Lung microvascular endothelial cell (primary cell): ENCODE measurements at places on chromosomes 6 and 20. TPM values are rescaled to one million over a fixed set of nuclear protein-coding genes. Genes with fewer than 3 reads are reported as not detected.

Gene SLC22A2
- not detected in 2 replicates for total RNA-seq

Gene MAP3K4
- 11.8 and 16.3 TPM in 2 replicates for total RNA-seq

Gene MAP1LC3A
- 19.0 and 38.7 TPM in 2 replicates for total RNA-seq

Gene PAX1
- not detected in 2 replicates for total RNA-seq

Gene PRSS16
- 0.22 TPM in 1 of 2 replicates, not detected in the other for total RNA-seq

Gene VGLL2
- total RNA-seq: not detected in 2 replicates

Gene PDE7B
- total RNA-seq: 6.8 and 19.4 TPM in 2 replicates

Gene CRISP2
- total RNA-seq: not detected in 2 replicates
